ENCODE measurements at places on chromosomes 13 and 19.
A peak's percentile ranks its signal among the peaks of the same experiment; 100 is the strongest.

- DNase-seq = no peak
Measured at GRCh38 chr13:48682436-48682835, 28.7 kb downstream of the CYSLTR2 start.

GRCh38 chr13:29758531-29759114, 91.8 kb downstream of the UBL3 start:
- DNase-seq = no peak

GRCh38 chr19:519449-519865, 12.1 kb upstream of the CDC34 start:
- no peak for DNase-seq

DNA sequence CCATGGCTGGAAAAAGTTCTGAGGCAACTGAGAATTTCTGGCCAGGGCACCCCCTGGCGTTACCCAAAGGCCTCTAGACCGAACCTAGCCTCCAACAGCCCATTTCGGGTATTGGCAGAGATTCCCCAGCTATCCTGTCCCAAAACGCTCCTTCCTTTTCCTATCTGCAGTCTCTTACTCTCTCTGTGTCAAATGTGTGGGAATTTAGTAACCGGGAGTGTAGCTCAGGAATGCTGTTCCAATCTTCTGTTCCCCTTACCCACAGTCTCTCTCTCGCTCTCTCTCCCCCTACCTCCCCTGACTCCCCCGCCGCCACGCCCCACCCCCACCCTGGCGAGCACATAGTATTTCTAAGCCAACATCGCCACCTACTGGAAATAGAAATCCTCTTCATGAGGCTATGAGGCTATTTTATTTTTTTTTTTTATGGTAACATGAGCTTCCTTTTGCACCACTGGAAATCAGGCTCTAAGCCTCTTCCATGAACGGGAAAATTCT, 27.0 kb downstream of the OXGR1 start:
- DNase-seq = no peak

- DNase-seq = no peak
Measured at GRCh38 chr13:41054212-41054877, 7.0 kb upstream of the WBP4 start.

- DNase-seq = peak; percentile 79
Measured at GRCh38 chr13:93226623-93227279, at the start of gene GPC6. Gene GPC6, plus strand, starts transcription at chr13:93226807.

DNA sequence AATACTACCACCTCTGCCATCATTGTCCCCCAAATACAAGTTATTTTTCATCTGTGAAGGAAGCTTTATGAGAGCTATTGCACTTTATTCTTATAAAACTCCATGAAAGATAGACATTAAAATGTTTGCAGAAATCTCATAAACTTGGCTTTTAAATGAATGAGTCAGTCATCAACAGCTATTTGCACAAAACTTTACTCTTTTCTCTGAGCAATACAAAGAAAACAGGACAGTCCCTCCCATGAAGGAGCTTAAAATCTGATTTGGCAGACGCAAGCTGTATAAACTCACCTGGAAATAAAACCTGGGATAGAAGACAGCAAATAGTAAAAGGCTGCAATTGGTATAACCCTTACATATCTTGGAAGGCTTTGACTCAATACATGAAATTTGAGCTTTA, 16.6 kb upstream of the RCBTB1 start:
- DNase-seq = no peak

DNA sequence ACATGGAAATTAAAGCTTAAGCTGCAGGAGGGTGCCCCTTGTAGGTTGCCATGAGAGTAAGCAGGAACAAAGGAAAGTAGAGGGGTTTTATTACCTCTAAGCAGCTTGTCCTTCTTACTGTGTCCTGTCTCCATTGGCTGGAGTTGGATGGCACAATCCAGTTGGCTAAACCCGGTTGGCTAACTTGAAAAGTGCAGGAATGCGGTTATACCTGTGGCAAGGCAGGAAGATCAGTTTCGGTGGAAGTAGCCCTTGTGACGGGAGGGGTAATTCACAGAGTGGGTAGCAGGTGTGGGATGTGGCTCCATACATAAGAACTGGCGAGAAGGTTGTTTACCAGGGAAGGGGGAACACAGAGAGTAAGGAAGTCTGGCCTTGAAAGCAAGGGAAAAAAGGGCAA, 3.2 kb downstream of the ZNF726 start:
- DNase-seq = no peak

DNA sequence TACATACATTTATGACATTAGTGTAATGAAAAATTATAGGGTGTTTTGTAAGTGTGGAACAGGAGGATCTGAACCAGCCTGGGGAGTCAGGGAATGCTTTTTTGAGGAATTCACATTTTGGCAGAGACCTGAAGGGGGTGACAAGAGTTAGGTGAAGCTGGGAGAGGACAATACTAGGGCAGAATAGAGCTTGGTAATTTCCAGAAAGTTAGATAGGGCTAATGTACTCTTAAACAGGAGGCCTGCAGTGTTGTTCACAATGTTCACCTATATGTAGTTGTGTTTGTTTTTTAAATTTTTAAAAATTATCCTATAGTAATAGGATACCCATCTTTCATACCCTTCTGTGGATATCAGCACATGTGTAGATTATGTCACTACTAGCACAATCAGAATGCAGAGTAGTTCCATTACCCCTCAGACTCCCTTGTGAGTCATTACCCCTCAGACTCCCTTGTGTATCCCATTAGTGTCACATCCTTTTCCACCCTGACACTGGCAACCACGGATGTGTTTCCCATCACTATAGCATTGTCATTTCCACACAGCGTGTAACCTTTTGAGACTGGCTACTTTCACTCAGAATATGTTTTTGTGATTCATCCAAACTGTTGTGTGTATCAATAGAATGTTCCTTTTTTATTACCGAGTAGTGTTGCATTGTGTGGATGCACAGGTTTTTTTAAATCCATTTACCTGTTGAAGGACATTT, 43.1 kb downstream of the PCCA start:
- peak; percentile 61 for DNase-seq

DNA sequence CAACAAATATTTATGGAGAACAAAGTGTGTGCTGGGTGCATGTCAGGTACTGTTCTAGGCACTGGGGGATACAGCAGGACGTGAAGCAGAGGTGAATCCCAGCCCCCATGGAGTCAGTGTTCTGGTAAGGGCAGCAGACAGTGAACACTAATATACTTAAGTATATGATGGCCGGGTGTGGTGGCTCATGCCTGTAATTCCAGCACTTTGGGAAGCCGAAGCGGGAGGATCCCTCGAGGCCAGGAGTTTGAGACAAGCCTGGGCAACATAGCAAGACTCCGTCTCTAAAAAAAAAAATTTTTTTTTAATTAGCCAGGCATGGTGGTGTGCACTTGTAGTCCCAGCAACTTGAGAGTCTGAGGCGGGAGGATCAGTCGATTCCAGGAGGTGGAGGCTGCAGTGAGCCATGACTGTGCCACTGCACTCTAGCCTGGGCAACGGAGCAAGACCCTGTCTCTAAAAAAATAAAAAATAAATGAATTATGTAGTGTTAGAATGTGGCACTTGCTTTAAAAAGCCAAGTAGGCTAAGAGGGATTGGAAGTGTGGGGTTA, 22.6 kb downstream of the CHST8 start:
- DNase-seq = no peak

DNA sequence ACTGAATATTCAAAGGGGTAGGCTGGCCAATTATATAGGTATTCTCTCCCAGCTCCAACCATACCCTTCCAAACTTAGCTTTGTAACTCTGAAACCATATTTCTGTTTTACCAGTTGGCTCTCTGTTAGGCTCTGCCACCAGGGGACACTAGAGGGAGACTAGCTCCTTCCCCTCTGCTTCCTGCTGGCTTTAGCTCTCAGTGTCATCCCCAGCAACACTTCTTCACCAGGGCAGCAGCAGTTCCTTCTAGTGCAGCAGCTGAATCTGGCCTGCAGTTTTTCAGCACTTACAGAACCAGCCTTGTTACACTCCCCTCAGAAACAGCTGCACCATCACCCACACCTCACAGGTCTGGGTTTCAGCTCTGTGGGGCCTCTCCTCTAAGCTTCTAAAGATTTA, 51.0 kb upstream of the DOCK9 start:
- no peak for DNase-seq

DNA sequence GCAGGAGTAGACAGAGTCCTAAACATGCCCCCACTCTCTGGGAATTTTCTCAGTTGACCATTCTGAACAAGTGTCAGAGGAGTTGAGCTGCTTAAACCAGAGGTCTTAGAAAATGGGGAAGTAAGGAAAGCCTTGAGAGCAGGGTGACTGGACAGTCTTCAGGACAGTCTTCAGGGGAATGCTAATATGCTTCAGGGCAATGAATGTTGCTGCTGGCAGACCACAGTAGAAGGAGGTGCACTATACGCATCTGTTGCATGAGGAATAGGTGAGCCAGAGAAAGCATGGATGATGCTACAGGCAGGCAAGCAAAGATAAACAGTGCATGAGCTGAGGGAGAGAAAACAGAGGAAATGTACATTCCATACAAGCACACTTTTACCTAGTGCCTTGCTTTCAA, 196.6 kb upstream of the GPR12 start:
- DNase-seq = no peak

GRCh38 chr13:109968876-109969577, 182.6 kb upstream of the IRS2 start:
- no peak for DNase-seq

- no peak for DNase-seq
Measured at GRCh38 chr13:88031980-88032559, 360.9 kb downstream of the SLITRK5 start.

- no peak for DNase-seq
Measured at GRCh38 chr13:48908381-48909055, 67.2 kb upstream of the FNDC3A start.

GRCh38 chr13:77699059-77699680, 1.7 kb downstream of the SLAIN1 start:
- no peak for DNase-seq

- no peak for DNase-seq
Measured at GRCh38 chr19:19366434-19367396, 38.8 kb upstream of the GATAD2A start.

GRCh38 chr19:14322889-14323463, 58.3 kb upstream of the ADGRE5 start:
- no peak for DNase-seq

DNA sequence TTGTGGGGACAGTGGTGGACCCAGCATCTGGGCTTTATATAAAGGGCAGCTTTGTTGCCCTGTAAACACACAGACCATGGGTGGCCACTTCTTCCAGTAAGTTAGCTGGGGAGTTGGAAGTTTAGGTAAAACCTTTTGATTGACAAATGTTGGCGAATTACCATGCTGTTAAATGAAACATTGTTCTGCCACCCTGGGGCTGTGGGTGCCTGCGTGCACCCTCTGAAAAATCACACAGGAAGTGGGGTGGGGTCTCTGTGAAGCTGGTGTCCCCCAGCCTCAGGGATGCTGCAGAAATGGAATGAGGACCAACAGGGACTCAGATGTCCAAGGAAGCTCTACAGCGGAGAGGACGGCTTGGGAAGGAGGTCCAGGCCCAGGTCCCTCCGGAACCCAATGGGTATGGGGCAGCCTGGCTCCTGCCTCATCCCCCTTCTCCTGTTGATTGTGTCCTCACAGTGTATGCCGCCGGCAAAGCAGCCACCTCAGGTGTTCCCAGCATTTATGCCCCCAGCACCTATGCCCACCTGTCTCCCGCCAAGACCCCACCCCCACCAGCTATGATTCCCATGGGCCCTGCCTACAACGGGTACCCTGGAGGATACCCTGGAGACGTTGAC, 2.8 kb upstream of the USF2 start:
- DNase-seq = no peak

- DNase-seq = no peak
Measured at GRCh38 chr13:28967029-28967915, 147.1 kb downstream of the MTUS2 start.

DNA sequence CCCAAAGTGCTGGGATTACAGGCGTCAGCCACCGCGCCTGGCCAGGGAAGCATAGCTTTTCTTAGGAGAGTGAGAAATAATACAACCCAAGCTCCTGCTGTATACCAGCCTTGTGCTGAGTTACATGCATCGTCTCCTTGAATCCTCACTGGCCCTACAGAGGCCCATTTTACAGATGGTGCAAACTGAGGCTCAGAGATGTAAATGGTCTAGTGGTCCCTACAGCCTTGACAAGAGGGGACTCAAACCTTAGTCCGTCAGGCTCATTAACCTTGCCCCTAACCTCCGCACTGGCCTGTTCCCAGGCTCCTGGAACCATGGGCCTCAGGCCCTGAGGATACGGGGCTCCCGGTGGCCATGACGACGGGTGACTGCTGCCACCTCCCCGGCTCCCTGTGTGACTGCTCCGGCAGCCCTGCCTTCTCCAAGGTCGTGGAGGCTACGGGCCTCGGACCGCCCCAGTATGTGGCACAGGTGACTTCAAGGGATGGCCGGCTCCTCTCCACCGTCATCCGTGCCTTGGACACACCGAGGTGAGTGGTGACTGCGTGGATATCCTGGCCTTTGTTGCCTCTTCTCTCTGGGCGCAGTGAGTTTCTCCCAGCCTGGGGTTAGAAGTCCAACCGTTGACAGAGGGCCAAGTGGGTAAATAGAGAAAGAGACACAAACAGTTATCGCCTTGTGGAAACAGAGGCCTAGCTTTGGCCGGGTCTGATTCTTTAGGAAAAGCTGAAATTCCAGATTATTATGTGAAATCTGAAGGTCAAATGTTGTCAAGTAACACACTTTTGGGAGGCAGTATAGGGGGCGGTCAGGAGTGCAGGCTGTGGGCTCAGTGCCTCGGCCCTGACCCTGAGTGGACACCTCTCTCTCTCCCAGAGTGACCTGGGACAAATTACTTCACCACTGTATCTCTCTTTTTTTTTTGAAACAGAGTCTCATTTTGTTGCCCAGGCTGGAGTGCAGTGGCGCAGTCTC, 8.7 kb downstream of the MARCHF2 start:
- DNase-seq = no peak

DNA sequence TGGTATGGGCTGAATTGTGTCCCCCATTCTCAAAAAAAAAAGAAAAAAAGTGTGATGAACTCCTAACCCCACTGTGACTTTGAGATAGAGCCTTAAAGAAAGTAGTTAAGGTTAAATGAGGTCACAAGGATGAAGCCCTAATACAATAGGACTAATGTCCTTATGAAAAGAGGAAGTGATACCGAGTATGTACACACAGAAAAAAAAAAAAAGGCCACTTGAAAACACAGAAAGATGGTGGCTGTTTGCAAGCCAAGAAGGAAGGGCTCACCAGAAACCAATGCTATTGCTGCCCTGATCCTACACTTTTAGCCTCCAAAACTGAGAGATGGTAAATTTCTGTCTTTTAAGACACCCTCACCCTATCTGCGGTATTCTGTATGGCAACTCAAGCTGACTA, 955.6 kb downstream of the PCDH17 start:
- DNase-seq = no peak

DNA sequence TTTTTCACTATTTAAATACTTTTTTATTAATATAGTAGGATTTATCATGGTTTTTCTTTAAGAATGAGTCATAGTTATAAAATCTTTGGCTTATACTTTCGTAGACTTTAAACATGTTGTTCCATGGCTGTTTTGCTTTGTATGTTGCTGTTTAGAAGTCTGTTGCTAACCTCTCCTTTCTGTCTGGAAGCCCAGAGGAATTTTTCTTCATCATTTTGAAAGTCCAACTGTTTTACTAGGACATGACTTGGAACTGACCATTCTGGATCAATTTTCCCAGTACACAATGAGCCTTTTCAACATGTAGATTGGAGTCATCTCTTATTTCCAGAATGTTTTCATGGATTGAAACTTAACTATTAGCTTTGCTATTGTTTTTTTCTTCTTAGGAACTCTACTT, 7.9 kb downstream of the CAB39L start:
- no peak for DNase-seq

- DNase-seq = no peak
Measured at GRCh38 chr19:35056513-35057063, 15.1 kb downstream of the HPN start.
